ENCODE measurements at places on chromosomes 11 and 22. TPM values are rescaled to one million over a fixed set of nuclear protein-coding genes. Genes with fewer than 3 reads are reported as not detected.
A peak's percentile ranks its signal among the peaks of the same experiment; 100 is the strongest.

The SSH3 gene
- total RNA-seq, result 18.5 TPM

DNA sequence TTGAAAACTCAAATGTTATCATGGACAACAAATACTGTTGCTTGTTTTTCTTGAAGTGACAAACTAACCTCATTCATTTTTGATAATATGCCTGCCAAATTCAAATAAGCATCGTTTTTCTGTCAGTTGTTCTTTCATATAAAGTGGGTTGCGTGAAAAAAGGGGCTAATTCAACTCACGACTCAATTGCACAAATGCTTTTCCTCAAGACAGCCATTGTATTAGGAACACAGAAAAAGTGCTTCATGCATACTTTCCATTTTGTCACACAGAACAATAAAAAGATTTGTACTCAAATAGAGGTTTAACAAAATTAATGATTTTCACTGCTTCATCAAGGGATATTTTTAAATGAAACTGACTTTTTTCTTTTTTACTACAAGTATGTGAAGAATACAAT lies 94.6 kb upstream of the ALKBH3 start:
- no peak for DNase-seq

GRCh38 chr11:106668147-106668546 lies 350.1 kb downstream of the GUCY1A2 start:
- DNase-seq, result no peak

DNA sequence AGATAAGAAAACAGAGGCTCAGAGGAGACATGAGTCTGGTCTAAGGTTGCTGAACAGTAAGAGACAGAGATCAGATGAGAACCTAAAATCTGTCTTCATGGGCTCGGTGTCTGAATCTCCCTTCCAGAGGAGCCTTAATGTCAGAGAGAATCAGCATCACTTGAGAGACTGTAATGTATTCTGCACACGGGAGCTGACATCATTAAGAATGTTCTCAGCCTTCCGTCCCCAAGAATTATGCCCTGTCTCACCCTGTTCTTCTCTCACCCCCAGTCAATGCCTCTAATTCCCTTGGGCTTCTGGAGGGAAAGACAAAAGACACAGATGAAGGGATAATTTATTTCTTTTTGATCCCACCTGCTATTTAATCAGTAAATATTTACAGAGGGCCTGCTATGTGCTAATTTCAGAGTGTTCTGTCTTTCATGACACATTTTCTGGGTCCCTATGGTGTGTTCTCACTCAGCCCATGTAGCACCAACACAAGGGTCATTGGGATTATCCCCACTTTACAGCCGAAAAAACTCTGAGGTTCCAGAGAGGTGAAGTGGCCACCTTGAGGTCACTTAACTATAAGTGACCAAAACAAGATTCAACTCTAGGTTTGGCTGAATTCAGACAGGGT lies 61.8 kb downstream of the CD82 start:
- no peak for DNase-seq

DNA sequence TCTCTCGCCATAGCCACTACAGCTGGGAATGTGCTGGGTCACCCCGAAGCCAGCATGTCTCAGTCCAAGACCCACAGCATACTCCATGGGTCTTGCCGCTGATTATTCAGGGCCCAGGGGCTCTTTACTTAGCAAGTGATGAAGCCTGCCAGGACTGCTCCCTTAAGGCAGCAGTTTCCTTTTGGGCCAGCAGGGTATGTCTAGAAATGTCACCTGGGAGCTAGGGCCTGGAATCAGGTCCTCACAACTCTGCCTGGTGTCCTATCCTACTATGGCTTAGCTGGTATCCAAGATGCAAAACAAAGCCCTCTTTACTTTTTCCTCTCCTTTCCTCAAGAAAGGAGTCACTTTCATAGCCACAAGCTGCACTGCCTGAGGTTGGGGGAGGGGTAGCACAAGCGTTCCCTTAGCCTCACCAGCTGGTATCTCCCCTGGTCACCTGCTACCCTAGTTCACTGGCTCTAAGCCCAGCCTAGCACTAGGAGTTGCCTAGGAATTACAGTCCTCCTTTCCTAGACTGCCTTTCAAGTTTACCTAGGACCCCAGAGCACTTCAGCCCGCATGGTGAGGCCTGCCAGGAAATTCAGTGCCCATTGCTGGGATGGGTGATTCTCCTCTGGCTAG lies 22.6 kb upstream of the NCR3LG1 start:
- DNase-seq, result no peak

GRCh38 chr22:37496651-37497050 lies 10.5 kb upstream of the MFNG start:
- DNase-seq, result no peak

- DNase-seq, result no peak
Observed at GRCh38 chr11:19101796-19102520, 15.0 kb upstream of the ZDHHC13 start.

GRCh38 chr11:40602866-40603552 lies 856.4 kb downstream of the LRRC4C start:
- no peak for DNase-seq

DNA sequence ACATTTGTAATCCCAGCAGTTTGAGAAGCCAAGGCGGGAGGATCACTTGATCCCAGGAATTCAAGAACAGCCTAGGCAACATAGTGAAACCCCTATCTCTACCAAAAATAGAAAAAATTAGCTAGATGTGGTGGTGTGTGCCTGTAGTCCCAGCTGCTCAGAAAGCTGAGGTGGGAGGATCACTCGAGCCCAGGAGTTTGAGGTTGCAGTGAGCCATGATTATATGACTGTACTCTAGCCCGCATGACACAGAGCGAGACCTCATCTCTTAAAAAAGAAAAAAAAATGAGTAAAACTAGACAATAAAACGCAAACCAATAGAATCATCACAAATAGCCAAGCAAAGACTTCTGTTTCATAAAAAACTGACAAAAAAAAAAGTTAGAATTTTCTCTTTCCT lies 21.8 kb downstream of the NUCB2 start:
- no peak for DNase-seq

GRCh38 chr11:111548525-111548924 lies 8.0 kb downstream of the LAYN start:
- no peak for DNase-seq

The RTN4R gene
- total RNA-seq, result not detected

DNA sequence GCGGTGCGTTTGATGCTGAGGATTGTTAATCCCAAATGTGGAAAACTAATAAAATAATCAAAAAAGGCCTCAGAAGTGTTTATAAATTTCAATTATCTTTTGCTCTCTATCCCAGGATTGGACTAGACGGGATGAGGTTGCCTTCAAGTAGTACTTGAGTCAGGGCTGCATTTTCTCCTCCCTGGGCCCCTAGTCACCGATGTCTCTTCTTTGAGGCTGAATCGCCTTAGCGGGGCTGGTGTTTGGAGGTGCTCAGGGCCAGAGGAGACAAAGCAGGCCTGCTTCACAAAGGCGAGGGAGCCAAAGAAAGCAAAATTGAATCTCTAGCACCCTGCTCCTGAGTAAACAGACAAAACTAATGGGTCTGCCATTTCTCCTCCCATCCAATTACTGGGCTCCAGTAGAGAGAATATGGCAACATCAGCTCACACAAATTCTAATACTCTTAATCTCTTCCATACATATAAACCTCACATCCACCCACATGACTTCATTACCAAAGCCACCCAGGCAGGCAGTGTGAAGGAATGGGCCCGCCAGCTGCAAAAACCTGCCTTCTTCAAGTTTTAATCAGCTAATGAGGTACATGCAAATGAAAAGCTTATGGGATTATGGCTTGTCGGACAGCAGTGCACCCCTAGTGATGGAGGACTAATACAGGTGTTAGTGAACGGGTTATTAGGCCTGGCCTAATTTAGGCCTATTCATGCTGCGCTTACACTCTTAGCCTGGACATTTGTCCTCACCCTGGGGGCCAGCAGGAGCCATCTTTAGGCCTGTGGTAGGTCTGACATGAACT lies 52.7 kb upstream of the HTATIP2 start:
- DNase-seq, result no peak

GRCh38 chr11:15720460-15720859 lies 605.7 kb downstream of the INSC start:
- DNase-seq, result no peak

- DNase-seq, result no peak
Observed at GRCh38 chr11:115919341-115920091, 415.3 kb upstream of the CADM1 start.

- DNase-seq, result no peak
Observed at GRCh38 chr11:66047541-66048365, 1.2 kb downstream of the GAL3ST3 start.

DNA sequence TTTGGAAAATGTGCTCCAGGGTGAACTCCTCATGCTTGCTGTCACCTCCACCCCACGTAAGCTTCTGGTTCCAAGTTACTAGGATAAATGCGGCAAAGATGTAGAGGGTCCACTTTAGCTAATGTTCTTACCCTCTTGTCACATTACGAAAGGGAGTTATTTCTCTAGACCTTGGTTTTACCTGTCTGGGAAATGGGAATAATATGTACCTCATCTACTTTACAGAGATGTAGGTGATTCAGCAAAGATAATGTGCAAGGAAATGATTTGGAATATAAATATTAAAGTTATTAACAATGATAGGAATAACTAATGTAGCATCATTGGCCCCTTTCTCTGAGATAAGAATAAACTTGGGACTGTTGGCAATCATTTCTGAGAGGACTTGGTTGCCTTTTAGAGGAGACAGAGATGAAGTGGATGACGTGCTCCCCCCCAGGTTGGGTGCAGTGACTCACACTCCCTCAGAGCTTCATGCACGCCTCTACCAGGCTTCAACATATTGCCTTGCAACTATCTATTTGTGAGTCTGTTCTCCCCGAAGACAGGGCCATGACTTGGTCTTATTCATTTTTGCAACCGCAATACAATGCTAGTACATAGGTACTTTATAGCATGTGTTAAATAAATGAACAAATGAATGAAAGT lies 97.1 kb downstream of the ME3 start:
- no peak for DNase-seq

The CNTN5 gene
- total RNA-seq, result not detected

DNA sequence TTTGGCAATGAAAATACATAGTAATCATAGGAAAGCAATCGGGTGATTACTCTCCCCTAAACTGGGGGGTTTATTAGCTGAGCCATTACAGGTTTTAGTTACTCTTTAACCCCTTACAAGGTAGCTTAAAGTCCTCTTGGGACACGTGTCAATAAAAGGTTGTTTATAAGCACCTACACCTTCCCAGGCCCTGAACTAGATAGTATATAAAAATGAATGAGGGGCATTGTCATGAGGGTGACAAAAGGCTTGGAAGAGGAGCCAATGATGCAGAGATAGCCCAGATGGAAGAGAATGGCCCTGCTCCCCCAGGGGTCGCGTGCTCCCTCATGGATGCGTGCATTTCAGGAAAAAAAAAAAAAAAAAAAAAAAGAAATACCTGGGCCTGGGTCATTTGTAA lies 276.9 kb downstream of the TBC1D22A start:
- no peak for DNase-seq

The NPAS4 gene
- total RNA-seq, result not detected

- no peak for DNase-seq
Observed at GRCh38 chr11:19332476-19332875, 91.7 kb upstream of the E2F8 start.

GRCh38 chr11:62757846-62758788 lies 3.3 kb upstream of the POLR2G start:
- no peak for DNase-seq

The TTC9C gene
- 75.1 TPM for total RNA-seq

- DNase-seq, result peak; percentile 41
Observed at GRCh38 chr11:116454020-116454645, 318.7 kb downstream of the BUD13 start.

The OR5B21 gene
- total RNA-seq, result 0.55 TPM

- peak; percentile 81 for DNase-seq
Observed at GRCh38 chr11:71420455-71421241, 27.5 kb downstream of the DHCR7 start.

GRCh38 chr11:19357943-19358342 lies 117.2 kb upstream of the E2F8 start:
- DNase-seq, result no peak

- no peak for DNase-seq
Observed at GRCh38 chr22:24580276-24580675, 12.6 kb downstream of the LRRC75B start.

The TRPM5 gene
- total RNA-seq, result not detected

All from OCI-LY7 (cell line).